A673 (cell line): ENCODE measurements at places on chromosomes 16 and 17. TPM values are rescaled to one million over a fixed set of nuclear protein-coding genes. Genes with fewer than 3 reads are reported as not detected.

Gene GSG1L
- total RNA-seq = 0.26 TPM in 1 of 2 replicates, not detected in the other

Gene TMEM114
- total RNA-seq = 0.86 and 1.8 TPM in 2 replicates

Gene C17orf50
- total RNA-seq = not detected in 2 replicates

Gene TNFRSF13B
- not detected in 2 replicates for total RNA-seq

Gene TM4SF5
- not detected in 2 replicates for total RNA-seq
